Left cardiac atrium (tissue), 4 donors: ENCODE measurements at places on chromosomes 16 and 17. TPM values are rescaled to one million over a fixed set of nuclear protein-coding genes. Genes with fewer than 3 reads are reported as not detected.

DNA sequence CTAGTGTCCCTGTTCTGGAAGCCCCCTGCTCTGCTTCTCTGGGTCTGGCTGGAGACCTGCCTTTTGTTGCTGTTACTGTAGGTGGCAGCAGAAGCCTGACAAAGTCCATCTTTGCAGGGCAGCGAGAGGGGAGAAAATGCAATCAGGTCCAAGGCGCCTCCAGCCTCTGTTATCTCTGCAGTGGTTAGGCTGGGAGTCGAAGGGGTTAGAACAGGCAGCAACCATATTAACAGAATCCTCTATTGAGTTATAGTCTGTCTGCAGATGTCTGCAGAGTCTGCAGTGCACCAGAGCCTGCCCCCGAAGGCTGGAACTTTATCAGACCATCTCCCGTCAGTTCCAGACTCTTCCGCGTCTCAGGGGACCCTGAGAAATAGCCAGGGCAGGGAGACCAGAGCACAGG is 404.9 kb upstream of the EEF2KMT start:
- no peak for DNase-seq

DNA sequence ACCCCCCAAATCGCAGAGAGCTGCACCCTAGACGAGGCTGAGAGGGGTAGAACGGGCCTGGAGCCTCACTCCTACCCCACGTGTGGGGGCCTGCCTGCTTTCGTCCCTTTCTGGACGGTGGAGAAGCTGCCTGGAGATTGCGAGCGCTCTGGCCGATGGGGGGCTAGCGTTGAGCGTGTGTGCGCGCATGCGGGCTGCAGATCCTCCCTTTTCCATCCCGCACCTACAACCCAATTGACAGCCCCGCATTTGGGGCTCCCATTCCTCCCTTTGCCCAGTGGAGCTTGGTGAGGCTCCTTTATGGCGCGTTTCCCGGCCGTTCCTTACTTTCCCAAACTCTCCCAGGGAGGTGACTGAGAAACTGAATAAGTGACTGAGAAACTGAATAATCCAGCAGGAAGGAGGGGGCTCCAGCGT is 907 bp upstream of the ESRP2 start:
- DNase-seq = no peak

- no peak for DNase-seq
Observed at GRCh38 chr16:48081656-48082055, 74.1 kb downstream of the ABCC12 start.

The ASB16 gene
- 8.7 TPM for total RNA-seq

DNA sequence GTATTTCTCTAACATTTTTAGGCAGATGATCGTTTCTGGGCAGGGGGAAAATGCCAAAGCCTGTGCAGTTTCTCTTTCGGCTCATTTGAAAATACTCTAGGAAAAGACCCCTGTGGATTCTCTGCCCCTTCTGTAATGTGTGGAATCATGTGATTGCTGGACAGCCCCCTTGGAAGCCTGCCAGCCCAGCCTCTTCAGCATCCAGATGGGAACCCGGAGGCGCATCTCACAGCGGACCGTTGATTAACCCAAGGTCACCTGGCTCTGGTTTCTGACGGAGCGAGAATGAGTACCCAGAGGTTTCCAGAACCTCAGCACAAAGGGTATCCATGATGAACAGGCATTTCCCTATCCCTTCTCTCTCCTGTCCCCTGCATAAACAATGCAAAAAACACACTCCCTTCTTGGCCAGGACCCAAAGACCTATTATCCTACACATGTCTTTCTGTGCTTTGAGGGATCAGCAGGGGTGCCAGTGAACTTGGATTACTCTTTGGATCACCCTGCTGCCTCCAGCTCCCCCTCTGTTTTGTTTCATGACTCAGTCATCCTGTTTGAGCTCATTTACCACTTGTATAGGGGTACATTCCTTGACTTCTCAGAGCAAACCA is 957.1 kb upstream of the RBFOX1 start:
- DNase-seq = no peak

The MYH1 gene
- total RNA-seq = not detected

GRCh38 chr17:50947782-50948543 is 81.8 kb upstream of the TOB1 start:
- peak; percentile 68 for DNase-seq

DNA sequence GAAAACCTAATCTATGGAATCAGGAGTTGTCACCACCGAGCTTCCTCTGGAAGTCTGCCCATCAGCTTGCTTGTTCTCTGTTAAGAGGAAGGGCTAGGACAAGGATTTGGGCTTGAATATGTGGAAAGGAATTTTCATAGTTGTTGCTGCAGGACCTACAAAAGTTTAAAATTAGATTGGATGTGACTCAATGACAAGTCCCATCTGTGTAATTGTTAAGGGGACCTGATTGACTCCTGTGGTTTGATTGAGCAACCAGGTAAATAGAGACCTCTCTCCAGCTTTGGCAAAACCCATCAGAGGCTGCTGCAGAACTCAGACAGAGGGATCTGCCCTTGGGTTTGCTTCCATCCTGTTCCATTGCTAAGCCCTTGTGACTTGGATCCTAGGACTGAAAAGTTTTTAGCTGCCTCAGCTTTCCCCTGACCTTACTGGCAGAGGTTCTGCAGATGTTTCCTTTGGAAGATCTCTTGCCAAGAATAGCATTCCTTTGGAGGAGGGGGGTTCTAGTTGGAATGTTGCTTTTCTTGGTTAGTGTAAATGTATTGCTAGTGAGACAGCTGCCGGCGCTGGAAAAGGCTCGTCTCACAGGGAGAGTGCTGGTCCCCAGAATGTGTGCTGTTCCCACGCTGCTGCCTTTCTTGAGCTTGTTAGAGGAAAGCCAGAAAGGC is 50.0 kb downstream of the SF3B3 start:
- peak; percentile 47 for DNase-seq

DNA sequence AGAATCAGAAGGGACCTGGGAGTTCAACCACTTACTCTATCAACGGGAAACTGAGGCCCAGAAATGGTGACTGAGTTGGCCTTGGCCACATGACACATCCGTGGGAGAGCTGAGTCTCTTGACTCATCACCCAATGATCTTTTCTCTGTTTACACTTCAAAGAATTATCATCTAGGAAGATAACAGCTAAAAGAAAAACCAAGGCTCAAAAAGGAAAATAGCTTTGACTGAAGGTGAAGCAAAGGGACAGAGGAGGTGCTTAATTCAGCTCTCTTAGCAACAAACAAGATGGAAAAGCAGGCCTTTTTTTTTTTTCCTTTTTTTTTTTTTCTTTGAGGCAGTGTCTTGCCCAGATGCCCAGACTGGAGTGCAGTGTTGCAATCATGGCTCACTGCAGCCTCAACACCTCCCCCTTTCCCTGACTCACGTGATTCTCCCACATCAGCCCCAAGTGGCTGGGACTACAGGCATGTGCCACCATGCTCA is 16.7 kb downstream of the ERCC4 start:
- DNase-seq = peak; percentile 37

- DNase-seq = no peak
Observed at GRCh38 chr17:15364615-15365014, 23.2 kb upstream of the TEKT3 start.

DNA sequence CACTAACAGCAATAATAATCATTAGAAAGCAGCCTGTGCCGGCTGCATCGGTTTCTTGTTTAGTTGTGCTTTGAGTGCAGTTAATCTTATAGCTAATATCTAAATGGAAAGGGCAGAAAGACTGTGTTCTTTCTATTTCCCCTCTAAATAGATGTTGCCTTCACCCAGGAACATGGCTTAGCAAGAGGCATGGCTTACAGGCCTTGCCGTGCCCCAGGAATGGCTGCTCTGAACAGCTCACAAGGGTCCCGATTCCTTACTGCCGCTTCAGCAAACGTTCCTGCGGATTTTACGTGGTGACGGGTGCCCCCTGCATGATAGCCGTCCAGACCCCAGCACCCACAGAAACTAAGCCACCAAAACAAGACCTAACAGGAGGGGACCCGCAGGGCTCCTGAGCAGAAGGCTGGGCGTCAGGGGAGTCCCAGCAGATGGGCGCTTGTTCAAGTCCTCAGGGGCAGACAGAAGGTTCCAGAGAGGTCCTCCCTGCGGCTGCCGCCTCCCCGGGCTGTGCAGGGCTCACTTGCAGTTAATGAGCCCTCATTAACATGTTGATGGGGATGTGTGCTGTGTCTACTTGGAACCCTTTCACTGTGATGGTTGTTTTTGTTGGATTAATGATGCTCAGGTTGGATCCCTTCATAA is 52.5 kb upstream of the ENPP7 start:
- DNase-seq = no peak

DNA sequence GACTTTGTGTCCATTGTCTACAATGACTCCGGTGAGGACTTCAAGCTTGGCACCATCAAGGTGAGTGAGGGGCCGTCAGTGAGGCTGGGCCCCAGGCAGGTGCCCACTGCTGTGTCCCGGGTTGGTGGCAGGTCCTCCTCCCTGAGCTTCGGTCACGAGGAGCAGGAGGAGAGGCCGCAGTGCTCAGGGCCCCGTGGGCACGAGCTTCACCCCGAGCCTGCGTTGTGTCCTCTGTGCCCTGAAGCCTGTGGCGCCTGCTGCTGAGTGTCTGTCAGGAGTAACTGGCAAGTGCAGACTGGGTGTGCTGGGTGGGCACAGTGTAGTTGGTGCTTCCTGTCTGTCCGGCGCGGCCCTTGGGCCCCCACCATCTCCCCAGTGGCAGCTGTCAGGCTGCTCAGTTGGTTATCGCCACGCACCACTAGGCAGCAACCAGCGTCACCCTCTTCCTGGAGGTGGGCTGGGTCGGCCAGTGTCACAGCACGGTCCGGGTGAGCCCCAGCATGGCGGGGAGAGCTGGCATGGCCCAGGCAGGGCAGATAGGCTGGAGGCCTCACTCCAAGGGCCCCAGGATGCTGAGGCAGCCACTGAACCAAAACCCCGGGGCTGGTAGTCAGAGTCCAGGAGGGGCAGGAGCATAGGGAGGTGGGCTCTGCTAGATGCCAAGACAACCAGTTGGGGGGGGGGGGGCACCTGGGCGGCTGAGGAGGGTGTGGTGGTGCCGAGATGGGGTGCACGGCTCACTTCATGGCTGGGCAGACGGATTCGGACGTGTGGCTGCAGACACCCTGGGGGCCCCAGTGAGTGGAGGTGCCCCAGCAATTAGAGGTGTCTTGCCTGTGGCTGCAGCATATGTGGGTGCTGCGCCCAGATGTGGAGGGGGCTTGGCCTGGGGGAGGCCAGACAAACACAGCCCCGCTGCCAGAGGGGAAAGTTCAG is 39.3 kb downstream of the TSC2 start:
- no peak for DNase-seq

DNA sequence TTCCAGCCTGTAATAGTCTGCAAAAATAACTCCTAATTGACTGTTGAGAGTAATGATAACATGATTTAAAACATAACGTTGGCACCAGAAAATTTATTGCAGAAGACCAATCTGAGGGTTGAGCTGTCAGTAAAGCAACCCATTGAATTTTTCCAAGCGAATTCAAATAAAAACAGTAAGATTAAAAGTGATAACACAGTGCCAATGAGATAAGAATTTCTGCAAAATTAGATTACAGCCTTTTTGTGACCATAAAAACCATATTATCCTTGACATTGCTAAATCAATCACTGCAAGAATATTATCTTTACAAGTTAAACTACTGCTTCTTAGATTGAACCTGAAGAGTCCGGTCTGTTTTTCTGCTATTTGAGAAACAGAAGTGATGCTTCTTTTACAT is 341.4 kb downstream of the CDH11 start:
- DNase-seq = no peak

The TBC1D3G gene
- not detected for total RNA-seq

The TBC1D3I gene
- total RNA-seq = 0.18 TPM

- DNase-seq = no peak
Observed at GRCh38 chr16:24906901-24907300, 61.1 kb downstream of the SLC5A11 start.

The SYNGR3 gene
- 0.74 TPM for total RNA-seq

DNA sequence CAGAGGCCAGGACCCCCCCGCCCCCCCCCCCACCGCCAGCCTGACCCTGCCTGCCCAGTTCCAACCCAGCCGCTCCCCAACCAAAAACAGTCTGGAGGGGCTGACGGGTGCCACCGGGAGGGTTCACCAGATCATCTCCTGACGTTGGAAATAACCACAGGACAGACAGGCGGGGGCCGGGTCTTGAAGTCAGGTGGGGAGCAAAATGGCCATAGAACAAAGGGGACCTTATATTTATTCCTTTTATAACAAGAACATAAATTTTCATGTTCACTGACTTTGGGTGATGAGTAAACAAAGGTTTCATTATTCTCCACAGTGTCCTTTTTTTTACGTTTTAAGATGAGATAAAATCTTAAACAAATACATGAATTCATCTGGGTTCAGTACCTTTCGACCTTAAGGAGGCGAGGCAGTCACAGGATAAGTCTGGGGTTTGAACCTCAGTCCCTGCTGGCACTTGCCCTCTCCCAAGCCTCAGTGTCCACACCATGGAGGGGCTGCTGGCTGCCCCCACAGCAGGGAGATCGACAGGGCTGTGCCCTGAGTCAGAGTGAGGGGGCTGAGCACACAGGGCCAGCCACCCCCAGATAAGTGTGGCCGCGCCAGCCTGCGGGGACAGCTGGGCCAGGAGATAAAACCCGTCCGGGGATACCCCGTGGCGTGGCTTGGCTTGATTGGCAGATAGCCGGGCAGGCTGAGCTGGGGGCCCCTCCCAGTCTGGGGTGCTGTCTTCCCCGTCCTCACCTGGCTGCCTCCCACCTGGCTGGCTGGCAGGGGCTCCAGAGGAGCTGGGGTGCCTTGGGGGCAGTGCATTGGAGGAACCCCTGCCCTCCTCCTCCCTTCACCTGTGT is 15.0 kb downstream of the SLC7A5 start:
- DNase-seq = no peak

- DNase-seq = no peak
Observed at GRCh38 chr17:43770957-43771356, 7.8 kb downstream of the DUSP3 start.

DNA sequence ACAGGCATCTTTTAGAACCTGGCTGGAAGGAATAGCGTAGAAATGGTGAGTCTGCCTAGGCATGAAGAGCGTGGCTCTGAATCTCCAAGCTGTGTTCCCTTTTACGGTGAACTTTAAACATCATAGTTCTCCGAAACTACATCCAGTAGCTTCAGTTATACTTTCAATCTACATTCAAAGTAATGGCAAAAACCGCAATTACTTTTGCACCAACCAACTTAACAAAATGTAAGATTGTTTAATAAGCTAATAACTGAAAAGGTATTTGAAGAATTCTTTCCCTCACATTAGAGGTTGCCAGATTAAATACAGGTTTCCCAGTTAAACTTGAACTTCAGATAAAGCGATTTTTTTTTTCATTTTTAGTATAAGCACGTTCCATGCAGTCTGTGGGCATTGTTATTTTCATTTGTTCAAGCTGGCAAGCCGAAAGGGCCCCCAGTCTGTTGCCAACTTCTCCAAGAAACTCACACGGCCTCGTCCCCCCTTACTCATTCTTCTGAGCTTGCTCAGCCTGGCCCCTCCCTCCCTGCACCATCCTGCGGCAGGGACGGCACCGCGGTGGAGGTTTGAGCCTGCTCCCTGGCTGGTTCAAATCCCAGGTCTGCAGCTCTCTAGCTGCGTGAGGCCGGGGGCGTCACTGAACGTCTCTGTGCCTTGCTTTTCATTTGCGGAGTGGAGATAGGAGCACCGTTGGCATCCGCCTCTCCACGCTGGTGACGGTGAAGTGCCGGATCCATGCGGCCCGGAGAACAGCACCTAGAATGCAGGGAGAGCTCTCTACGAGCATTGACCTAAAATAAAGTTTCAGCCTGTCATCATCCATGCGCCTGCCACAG is 3.5 kb upstream of the MTHFSD start:
- no peak for DNase-seq

GRCh38 chr17:82213251-82214011 is 789 bp upstream of the CCDC57 start:
- no peak for DNase-seq

- peak; percentile 51 for DNase-seq
Observed at GRCh38 chr17:57009737-57010445, 32.0 kb downstream of the SCPEP1 start.

The SDR42E2 gene
- not detected for total RNA-seq

- no peak for DNase-seq
Observed at GRCh38 chr17:58092101-58092796, 9.0 kb downstream of the DYNLL2 start.

The IFT20 gene
- total RNA-seq = 17.7 TPM

The C16orf54 gene
- 1.3 TPM for total RNA-seq
